ENCODE measurements at places on chromosomes 13 and 19.

DNA sequence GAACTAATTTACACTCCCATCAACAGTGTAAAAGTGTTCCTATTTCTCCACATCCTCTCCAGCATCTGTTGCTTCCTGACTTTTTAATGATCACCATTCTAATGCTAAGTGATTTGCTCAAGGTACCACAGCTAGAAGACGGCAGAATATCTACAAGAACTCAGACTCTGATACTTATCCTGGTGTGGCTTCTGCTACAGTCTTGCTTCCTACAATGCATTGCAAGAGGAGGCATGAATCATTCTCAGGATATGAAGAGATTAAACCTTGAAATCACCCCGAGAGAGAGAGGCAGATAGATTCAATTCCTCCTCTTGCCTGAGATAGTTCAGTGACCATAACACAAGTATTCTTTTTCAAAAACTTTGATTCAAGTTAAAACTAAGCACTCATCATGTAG, 306.4 kb downstream of the TBC1D4 start:
- no peak for DNase-seq

DNA sequence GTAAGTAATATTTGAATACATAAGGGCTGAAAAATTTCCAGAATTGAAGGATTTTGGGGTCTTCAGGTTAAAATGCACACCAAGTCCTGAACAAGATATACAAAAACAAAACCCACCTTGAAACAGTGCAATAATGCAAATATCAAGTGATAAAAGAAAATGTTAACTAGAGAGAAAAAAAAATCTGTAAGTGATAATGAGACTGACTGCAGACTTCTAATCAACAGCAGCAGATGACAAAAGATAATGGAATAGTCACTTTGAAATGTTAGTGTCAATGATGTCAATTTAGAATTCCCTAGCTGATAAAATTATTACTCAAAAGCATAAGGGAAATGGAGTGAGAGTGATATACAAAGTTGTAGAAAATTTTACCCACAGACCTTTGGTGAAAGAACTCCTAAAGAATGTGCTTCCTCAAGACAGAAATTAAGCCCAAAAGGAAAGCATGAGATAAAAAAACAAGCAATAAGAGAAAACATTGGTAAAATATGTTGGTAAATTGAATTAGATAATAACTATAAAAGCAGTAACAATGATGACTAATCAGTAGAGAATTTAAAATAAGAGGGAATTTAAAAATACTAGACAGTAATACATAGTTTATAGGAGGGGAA, 12.4 kb upstream of the DGKH start:
- DNase-seq = no peak

DNA sequence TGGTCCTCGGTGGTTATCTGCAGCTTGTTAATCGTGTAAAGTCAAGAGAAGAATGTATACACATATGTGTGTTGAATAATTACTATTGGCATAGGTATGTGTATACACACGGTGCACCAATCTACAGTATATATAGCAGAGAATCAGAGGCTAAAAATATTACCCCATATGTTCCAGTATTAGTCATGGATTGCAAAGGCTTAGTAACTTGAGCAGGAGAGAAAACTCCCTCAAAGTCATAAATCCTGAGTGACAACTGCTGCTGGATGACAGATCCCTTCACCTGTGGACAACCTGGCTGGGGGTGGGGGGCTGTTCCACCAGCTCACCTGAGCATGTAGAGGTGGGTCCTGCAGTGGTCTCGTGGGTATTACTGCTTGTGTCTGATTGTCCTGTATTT, 185.0 kb downstream of the ZNF536 start:
- no peak for DNase-seq

DNA sequence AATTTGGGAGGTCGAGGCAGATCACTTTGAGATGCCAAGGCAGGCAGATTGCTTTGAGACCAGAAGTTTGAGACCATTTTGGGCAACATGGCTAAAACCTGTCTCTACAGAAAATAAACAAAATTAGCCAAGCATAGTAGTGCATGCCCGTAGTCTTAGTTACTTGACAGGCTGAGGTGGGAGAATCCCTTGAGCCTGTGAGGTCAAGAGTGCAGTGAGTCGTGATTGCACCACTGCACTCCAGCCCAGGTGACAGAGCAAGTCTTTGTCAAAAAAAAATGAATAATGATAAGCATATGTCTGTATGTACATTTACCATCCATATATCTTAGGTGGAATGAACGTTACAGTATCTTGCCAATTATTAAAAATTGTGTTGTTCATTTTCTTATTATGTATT, 2447.7 kb downstream of the PCDH9 start:
- DNase-seq = no peak

Data from pancreas (tissue), 10 donors.